ENCODE measurements at places on chromosomes 3 and 15. TPM values are rescaled to one million over a fixed set of nuclear protein-coding genes. Genes with fewer than 3 reads are reported as not detected.

Gene GXYLT2
- 0.72 TPM for total RNA-seq

Gene OIP5
- 0.76 TPM for total RNA-seq

Gene TMEM212
- not detected for total RNA-seq

- DNase-seq = no peak
Measured at GRCh38 chr3:114839476-114839875, 307.6 kb downstream of the ZBTB20 start.

DNA sequence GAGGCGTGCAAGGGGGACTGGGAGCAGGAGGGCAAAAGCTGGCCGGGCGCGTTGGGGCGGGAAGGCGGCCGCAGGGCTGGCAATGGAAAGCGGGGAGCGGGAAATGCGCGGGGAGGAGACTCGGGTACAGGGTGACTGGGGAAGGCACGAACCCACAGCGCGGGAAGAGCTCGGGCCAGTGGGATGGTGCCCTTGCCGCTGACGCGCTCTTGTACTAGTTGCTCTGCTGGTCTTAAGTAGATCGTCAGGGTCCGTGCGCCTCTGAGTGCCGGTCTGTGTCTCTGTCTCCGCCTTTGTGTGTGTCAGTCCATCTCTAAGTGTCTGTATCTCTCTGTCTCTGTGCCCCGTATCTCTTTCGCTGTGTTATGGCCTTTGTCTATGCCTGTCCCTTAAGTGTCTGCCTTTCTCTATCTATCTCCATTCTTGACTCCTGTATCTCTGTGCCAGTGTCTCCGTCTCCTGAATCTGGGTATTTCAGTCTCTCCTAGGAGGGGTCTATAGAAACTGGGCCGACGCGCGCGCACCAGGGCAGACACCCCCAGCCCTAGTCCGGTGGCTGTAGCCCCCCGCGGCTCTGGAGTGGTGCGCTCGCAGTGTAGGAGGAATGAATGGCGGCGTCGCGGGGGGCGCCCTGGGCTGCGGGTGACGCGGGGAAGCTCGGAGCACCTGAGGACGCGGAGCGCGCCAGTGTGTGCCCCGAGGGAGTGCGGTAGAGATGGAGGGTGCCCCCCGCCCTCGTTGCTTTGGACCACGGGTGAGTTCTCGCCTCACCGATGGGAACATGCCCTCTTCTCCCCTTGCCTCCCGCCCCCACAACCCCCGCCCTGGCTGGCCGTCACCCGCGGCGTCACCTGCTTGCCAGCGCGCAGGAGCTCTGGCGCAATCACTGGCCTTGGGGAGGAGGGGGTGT, 756 bp upstream of the CAMK2N2 start:
- DNase-seq = no peak

DNA sequence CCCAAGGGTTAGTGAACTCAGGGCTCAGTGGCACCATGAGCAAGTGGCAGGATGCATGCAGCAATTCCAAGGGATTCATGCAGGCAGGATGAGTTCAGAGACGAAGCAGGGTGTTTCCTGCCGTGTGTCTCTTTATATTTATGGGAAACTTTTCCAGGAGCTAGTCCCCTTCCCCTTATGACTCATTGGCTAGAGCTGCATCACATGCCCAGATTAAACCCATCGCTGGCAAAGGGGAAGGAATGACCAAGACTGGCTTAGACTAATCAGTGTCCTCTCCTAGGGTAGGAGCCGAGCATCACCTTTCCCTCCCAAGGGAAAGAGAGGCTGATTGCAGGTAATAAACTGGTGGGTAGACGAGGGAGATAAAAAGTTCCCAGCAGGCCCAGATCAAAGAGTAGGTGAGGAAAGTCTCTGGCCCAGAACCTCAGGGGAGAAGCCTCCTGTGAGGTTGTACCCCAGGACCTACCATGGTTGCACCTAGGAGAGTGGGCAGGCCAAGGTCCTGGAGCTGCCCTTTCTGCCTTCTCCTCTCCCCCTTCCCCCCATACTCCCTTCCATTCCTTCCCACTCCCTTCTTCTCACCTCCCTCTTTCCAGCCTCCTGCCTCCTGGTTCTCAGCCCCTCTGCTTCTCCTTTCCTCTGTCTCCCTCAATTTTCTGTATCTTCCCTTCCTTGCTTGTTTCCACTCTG, 67.8 kb upstream of the ITGA11 start:
- DNase-seq = no peak

All from lower leg skin (tissue), 4 donors.